ENCODE measurements at places on chromosomes 13 and 19.

DNA sequence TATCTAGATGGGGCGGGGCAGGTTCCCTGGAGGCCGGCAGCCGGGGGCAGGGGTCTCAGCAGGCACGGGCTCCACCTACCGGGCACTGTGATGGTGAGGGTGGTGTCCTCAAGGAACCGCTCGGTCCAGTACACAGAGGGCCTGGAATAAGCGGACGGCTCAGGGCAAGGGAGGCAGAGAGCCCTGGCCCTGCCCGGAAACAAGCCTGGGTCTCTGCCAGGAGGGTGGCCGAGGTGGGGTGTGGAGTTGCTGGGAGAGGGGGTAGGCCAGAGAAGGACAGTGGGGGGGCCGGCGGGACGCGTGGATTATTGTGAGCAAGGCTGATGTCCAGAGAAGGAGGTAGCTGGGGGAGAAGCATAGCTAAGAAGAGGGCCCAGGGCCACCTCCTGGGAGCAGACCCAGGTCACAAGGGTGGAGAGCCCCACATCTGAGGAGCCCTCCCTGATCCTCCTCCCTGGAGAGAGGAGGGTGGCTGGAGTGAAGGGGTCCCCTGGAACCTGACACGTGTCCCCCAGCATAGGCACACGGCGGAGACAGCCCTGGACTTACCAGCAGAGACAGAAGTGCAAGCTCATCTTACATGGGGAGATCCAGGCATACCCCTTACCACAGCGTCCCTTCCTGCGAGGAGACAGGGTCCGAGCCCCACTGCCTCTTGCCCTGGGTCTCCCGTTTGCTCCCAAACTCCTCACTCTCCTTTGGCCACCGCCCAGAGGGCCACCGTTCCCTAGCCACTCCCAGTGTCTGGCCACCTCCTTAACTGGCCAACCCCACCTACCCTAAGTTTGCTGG lies 29.0 kb upstream of the MIER2 start:
- DNase-seq, result no peak

GRCh38 chr19:50649433-50650391 lies at the start of gene C19orf81:
Gene C19orf81 (plus strand): TSS chr19:50649445. CDS start chr19:50649445, 0 bp downstream.
- no peak for DNase-seq

DNA sequence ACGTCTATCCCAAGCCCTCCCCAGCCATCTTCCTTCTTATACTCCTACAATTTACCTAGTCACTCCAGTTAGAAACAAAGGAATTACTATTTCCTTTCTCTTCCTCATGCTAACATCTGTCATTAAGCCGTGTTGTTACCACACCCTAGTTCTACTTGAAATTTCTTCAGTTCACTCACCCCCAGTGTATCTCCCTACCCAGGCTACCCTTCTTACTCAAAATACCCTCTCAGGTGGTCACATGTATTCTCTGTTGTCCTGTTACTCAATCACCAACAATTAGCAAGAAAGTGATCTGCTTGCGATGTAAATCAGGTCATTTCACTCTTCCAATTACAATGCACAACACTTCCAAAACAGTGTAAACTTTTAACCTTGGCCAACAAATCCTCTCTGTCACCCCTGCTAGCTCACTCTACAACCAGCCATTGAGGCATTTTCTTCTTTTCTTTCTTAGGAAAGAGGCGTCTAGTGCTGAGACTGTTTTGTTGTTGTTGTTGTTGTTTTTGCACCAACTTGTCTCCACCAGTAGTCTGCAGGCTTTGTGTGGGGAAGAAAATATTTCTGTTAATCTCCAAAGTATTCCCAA lies 50.7 kb downstream of the PCDH17 start:
- DNase-seq, result no peak

GRCh38 chr13:88063741-88064140 lies 392.6 kb downstream of the SLITRK5 start:
- DNase-seq, result no peak

DNA sequence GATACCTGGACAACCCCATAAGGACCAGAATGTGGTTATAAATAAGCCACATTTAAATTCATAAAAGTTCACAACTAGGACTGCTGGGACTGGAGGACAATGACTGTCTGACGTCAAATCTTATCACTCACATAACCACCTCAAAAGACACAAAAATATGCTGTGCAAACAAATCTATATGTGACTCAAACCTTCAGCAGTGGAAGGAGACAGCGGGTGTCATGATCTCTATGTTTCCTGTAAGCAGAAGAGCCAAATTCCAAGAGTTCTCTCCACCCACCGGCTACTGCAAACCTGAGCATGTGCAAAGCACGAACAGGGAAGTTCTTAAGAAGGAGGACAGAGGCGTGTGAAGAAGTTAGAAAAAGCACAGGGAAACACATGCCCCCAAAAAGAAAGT lies 113.2 kb downstream of the MYCBP2 start:
- DNase-seq, result no peak

DNA sequence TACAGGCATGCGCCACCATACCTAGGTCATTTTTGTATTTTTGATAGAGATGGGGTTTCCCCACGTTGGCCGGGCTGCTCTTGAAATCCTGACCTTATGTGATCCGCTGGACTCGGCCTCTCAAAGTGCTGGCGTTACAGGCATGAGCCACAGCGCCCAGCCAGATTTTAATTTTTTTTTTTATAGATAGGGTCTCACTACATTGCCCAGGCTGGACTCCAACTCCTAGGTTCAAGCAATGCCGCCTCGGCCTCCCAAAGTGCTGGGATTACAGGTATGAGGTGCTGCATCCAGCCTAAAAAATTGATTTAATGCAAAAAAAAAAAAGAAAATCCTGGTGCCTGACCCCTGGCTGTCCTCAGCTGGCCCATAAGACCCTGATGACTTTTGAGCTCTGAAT lies 24.9 kb upstream of the CERS4 start:
- DNase-seq, result no peak

GRCh38 chr13:111850458-111850857 lies 216.5 kb upstream of the SOX1 start:
- no peak for DNase-seq

DNA sequence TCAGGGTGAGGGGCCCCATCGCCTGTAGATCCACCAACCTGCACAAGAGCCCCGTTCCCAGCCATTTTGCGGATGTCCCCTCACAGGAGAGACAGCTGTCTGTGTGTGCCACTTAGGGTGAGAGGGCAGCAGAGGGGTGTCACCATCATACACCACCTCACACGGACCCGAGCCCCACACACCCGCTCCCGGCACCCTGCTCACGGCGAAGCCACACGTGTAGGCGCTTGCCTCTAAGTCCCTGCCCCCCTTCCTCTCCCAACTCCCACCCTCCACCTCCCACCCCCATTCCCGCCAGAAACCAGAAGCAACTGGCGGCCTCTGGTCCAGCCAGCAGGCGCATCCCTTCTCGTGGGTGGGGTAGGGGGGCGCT lies 4.0 kb upstream of the DPF1 start:
- DNase-seq, result no peak

GRCh38 chr19:50820549-50821247 lies 2.9 kb downstream of the KLK1 start:
- no peak for DNase-seq

GRCh38 chr13:40477623-40478608 lies 188.5 kb downstream of the FOXO1 start:
- no peak for DNase-seq

GRCh38 chr19:40217027-40217810 lies 965 bp downstream of the TTC9B start:
- DNase-seq, result no peak

- DNase-seq, result no peak
These were observed 227.2 kb downstream of the FOXO1 start for GRCh38 chr13:40438999-40439797.

DNA sequence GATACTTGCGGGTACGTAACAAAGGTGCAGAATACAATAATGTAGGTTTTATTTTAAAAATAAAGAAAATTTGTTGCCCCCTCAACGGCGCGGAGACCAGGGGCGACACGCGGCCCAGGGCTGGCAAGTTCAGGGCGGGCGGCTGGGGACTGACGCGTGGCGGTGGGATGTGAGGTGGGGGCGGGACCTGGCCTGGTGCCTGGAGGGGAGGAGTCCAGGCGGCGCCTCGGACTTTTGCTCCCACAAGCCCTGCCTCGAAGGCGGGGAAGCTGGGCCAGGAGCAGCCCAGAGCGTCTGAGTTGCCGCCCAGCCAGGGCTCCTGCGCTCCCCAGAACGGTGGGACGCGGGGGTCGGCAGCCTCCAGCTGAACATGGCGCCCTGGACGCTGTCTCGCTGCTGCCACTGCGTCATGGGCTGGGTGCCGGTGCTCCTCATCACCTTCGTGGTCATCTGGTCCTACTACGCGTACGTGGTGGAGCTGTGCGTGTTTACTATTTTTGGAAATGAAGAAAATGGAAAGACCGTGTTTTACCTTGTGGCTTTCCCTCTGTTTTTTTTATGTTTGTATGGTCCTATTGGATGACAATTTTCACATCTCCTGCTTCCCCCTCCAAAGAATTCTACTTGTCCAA lies 1122.8 kb upstream of the ATXN8OS start:
- DNase-seq, result no peak

DNA sequence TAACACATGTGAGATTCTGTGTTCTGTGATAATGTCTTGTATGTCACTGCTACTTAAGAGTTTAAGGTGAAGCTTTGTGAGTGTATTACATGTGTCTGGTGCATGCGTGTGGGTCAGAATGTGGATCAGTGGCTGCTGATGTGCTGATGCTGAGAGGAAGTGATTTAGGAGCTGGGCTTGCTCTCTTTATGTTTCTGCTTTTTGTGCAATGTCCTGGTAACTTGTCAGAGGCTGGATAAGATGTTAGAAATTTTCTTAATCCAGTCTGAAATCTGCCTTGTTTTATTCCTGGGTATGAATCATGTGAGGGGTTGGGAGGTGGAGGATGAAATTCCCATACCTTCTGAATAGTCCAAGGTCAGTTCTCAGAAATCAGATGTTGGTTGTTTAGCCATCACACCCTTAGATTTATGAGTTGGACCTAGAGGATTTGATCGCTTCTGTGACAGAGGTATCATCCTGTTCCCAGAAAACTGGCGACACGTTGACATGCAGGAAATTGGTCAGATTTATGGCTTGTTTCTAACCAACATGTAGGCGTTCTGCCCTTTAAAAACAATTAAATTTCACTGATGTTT lies 24.5 kb upstream of the CXCL17 start:
- DNase-seq, result no peak

DNA sequence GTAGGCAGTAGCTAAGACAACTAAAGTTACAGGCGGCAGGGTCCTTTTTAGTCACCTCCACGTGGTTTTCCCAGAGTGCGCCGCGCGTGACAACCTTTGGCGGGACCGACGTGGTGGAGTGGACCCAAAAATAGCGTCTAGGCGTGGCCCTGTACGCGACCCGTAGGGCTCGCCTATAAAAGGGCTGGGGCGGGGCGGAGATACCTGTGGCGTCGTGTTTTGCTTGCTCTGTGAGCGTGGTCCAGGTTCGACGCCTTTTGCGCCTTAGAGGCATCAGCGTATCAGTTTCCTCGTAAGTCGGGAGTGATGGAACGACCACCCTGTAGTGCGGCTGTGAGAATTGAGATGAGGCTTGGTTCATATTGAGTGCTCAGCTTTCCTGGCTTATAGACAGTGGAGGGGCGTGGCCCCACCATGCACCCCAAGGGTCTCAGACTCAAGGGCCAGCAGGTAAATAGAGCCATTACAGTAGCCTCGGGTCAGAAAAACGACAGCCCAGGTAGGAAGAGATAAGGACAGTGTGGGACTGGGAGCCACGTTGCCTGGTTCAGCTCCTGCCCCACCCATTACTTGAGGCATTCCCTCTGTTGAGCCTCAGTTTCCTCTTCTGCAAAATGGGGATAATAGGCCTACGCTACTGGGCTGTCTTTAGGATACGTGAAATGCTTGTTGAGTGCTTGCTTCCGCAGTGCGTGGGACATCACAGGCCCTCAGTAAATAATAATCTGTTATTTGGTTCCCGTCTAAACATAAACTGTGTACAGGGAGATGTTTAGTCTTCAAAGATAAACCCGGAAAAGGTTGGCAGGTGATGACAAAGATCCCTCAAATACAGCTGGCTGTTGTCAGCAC lies 693 bp upstream of the TMED1 start:
- peak; percentile 76 for DNase-seq

- DNase-seq, result no peak
These were observed 41.1 kb upstream of the MAP3K10 start for GRCh38 chr19:40150170-40150569.

DNA sequence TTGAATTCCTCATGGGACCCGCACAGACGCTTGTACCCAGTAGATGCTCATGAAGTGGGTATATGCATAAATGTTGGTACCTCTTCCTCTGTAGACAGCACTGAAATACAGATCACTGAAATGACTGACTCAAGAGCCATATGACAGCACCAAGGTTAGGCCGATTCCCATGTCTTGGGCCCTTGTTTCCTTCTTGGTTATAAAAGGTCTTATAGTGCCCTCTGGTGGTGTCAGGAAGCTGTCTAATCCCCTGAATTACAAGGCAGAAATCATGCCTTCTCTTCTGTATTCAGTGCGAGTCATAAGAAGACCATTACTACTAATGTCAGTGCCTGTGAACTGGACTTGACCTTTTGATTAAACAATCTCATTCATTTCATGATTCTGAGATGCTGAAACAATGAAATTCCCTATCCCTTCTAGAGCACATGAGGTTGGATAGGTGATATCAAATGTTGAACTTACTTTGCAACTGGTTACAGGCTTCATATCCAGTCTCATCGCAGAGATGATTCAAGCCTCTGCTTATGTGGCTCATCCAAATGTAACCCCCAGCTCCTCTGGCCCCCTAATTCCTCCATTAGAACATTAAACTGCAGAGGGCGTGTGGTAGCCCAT lies 59.7 kb downstream of the SPATA13 start:
- DNase-seq, result peak; percentile 23

GRCh38 chr19:11227195-11227886 lies 12.1 kb upstream of the ANGPTL8 start:
- DNase-seq, result no peak

- no peak for DNase-seq
These were observed 4.2 kb upstream of the PDX1 start for GRCh38 chr13:27915301-27916207.

- no peak for DNase-seq
These were observed 147.9 kb downstream of the KATNAL1 start for GRCh38 chr13:30159446-30159839.

GRCh38 chr13:30339738-30340330 lies 32.5 kb upstream of the KATNAL1 start:
- DNase-seq, result no peak

DNA sequence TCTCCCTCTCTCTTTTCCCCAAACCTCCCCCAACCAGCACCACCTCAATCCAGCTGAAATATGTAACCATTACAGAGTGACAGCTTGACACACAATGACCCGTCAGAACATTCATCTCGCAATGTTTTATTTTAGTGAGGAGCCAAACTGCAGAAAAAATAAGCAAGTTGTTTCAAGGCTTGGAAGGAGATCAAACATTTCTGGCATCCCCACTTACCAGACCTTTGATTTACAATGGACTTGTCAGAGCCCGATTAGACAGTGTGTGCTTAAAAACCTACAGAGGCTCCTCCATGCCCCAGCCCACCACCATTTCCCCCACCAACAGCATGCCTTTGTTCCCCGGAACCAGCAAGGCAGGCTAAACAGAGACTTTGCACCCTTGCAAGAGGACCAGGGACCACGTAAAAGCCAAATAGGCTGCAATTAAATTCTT lies 382.8 kb upstream of the ZNF507 start:
- no peak for DNase-seq

Measured in stimulated activated naive CD4-positive, alpha-beta T cell (primary cell).